ENCODE measurements at places on chromosomes 2 and 18.
A peak's percentile ranks its signal among the peaks of the same experiment; 100 is the strongest.

- no peak for DNase-seq
Observed at GRCh38 chr2:133157141-133157540, 411.1 kb downstream of the NCKAP5 start.

GRCh38 chr2:106572541-106573450 is 85.6 kb downstream of the CD8B2 start:
- DNase-seq = no peak

- DNase-seq = no peak
Observed at GRCh38 chr18:78727057-78727739, 252.4 kb upstream of the SALL3 start.

DNA sequence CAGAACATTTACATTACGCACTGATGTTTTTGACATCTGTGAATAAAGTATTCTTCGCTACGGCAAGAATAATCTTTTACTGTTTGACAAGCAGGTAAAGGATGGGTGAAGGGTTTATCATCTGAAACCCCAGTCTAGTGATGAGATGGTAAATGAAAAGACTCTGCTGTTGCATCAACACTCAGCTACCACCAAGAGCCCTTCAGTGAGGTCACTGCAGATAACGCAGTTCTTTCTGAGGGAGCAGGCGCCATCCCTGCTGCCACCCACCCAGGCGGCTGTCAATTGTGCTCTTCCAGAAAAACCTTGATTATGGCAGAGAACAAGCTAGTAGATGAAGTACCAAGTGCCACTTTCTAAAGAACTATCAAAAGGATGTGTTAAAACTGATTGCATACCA is 58.7 kb downstream of the ABCG8 start:
- DNase-seq = no peak

DNA sequence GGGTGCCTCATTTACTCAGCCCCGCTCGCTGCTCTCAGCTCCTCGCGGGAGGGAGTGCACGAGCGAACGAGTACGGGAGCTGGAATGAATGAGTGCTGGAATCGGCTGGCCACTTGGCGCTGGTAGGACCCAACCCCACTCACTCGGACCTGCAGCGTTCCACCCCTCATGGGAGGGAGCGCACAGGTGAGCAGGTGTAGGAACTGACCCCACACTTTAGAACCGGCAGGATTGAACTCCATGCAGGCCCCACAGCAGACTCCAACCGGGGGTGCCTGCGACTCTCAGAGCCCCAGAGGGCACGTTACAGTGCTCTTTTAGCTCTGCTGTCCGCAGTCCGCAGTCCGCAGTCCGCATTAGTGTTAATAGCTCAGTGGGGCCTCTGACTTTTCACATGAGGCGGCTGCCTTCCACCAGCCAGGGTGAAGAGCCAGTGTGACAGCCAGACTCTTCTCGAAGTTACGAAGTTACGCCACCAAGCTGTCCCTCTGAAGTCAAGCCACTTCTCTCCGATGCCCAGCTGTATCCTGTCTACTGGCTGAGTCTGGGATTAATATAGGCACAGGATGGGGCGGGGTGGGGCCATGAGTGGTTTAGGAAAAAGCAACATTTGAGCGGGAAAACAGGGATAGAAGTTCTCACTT is 102.7 kb upstream of the ARHGAP15 start:
- DNase-seq = no peak

DNA sequence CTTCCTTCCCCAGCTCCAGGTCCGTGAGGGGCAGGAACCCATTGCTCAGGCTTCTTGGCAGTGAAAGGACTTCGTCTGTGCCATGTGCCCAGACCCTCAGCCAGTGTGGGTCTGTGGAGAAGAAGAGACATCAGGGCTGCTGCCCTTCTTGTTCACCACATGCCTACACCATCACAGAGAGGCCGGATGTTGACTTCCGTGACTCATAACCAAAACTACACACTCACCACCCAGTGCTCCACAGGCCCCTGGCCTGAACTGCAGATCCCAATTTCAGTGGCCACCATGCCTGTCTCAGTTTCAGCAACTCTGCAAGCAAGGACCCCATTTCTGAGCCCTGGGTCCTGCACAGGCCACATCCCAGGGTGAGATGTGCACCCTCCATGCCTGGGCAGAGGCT is 332.6 kb upstream of the SALL3 start:
- no peak for DNase-seq

DNA sequence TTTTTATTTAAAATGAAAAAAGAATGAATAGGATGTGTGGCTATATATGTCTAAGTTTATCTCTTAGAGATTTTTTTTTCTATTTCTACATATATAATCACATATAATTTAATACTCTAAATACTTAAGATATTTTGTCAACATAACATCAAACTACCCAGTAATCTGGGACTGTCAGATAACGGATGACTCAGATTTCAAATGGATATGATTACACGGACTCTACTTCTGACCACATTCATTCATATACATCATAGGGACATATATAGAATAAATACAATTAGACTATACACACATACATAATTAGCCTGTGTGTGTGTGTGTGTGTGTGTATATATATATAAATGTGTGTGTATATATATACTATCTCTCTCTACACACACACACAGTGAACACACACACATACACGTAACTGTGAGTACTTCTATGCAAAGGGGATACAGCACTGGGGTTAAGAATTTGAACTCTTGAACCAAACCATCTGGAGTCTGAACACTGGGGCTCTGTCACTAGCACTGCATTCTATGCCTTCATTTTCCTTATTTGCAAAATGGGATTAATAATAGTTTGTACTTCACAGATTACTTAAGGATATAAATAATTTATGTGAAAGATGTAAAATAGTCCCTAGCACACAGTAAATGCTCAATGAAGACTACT is 59.5 kb downstream of the CHN1 start:
- DNase-seq = no peak

DNA sequence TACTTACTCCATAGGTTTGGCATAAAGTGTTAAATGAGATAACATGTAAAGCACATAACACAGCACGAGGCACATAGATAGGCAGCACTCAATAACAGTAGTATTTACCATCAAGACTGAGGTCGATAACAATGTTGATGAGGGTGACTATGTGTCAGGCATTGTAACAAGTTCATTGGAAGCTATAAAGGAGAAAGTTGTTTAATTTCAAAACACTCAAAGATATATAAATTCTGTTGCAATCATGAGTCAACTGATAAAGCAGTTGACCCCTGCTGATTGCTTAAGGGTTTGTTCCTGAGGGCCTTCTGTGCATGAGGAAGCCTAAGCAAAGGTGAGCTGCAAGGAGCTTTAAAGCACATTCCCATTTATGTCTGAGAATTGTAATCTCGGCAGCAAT is 760.5 kb downstream of the SATB2 start:
- no peak for DNase-seq

GRCh38 chr2:45935791-45936622 is 284.5 kb downstream of the PRKCE start:
- DNase-seq = peak; percentile 34

DNA sequence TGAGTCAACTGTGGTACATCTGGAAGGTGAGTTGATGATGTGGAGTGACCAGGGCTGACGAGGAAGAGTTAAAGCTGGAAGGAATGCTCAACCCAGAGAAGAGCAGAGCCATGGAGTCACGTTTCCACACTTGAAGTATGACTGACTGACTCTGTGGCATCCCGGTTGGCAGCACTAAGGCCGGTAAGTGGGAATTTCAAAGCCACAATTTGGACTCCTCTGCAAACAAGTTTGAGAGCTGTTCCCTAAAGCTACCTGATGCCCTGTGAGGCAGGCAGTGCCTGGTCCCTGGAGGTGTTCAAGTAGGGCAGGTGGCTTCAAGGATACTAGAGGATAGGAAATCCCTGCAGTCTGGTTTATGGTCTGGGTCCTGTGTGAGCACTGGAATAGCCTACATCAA is 69.3 kb upstream of the ITGB6 start:
- no peak for DNase-seq

- no peak for DNase-seq
Observed at GRCh38 chr2:174675615-174676014, 78.0 kb upstream of the WIPF1 start.

DNA sequence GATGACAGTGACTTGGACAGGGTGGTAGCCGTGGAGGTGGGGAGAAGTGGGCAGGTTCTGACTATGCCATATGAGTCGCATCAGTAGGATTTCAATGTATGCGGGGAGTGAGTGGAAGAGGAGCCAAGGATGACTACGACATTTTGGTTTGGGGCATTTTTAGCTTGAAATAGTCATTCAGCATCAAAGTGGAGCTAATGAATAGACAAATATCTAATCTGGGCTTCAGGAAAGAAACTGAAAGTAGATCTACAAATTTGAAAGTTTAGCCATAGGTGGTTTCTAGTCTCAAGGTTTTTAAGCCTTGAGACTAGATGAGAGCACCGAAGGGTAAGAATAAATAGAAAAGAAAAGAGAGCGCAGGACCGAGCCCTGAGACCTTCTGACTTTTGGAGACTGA is 58.3 kb downstream of the FEZ2 start:
- no peak for DNase-seq

DNA sequence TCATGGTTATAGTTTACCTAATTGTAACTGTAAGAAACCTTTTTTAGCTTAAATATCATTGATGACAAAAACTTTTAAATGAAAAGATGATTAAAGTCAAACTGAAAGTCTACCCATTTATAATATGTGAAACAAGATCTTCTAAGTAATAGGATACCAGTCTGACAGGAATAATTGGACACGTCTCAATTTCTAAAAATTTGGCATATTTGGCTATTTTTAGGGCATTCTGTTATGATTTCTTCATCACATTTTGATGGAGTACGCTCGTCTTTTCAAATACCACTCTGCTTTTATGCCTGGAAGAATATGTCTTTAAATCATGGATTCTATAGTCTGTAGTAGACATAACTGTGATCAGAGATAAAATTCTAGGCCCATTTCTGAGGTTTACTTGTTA is 1.3 kb downstream of the R3HDM1 start:
- DNase-seq = no peak

DNA sequence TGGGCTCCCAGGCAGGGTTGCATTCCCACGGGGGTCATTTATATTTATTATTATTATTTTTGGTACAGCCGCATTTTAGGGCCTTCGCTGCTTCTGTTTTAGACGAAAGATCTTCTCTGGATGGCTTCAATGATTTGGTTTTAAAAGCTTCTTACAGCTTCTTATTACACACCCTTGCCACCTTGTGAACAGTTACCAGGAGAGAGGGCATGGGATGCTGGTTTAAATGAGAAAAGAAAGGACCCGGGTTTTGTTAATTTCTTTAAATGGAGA is 1.7 kb downstream of the SH3RF3 start:
- DNase-seq = no peak

DNA sequence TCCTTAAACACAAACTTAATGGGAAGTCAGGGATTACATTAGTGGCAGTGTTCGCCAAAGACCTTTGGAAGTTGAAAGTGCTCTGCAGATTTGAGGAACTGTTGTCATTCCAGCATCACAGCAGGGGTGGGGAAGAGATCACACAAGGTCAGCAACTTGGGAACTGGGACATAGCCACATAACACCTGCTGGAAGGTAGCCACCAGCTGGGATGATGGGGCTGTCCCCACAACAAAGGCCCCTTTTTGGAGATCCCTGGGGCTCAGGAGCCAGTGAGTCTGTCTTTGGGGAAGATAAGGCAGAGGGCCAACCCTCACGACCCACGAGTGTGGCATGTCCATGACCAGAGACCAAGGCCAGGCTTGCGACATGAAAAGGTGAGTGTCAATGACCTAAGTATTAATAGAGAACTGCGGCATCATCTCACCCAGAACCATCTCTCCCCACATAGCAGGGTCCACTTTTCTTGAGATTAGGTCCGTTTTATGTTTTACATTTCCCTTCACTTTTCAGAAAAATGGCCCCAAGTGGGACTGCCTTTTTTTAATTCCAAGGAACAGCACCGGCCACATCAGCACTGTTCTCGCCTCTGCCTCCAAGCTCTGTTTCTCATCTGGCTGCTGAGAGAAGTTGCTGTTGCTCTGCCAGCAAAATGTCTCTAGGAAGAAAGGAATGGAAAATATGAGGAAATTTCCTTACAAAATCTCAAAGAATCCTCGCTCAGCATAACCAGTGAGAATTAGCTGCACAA is 106.9 kb downstream of the GFPT1 start:
- no peak for DNase-seq

DNA sequence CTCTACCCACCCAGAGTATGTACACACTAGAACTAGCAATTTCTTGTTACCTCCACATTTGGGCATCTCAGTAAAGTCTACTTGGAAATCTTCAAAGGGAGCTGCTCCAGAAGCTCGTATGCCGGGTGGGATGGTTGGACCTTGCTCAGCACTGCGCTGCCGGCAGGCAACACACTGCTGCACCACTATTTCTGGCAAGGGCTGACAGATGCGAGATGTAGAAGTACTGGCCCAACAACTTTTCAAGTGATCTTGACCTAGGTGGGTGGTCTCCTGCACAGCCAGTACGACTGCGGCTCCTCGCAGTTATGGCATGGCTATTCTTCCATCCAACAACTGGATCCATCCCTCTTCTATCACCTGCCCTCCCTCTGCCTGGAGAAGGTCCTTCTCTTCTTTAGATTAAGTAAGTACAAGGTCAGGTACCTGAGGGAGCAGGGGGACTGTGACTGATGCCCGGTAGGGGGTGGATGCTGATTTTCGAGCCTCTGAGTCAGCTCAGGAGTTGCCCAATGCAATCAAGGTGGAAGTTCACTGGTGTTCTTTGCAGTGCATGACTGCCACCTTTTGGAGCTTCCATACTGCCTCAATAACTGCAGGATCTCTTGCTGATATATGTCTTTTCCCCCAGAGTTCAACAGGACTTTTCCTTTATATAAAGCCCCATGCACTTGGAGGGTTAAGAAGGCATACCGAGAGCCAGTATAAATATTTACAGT is 100.4 kb upstream of the SLC1A4 start:
- no peak for DNase-seq

- no peak for DNase-seq
Observed at GRCh38 chr18:5546660-5547059, 2.9 kb upstream of the EPB41L3 start.

GRCh38 chr2:132479155-132479554 is 62.5 kb downstream of the GPR39 start:
- DNase-seq = no peak

DNA sequence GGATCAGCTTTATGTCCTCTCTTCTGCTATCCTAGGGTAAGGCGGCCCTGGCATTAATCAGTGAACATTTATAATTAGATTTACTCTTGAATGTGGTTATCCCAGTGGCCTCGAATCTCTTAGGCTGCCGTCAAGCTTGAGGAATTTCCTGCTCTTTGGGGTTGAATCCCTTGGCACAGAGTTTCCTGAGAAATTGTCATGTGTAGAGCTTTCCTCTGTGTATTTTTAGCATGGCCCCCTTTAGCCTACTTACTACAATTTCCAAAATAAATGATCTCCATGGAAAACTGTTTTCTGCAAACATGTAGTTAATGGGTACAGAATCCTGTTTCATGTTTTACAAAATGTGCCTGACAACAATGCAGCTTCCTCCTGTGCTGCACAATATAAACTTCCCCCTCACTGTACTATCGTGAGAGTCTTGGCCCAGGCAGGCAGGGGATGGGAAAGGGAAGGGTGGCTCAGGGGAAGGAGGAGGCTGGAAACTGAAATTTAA is 18.1 kb downstream of the NCAPH start:
- DNase-seq = no peak

Data from GM12891 (cell line).